Mesothelial cell of epicardium (in vitro differentiated cells): ENCODE measurements at places on chromosomes 3 and 15. TPM values are rescaled to one million over a fixed set of nuclear protein-coding genes. Genes with fewer than 3 reads are reported as not detected.

GRCh38 chr3:190076136-190076535 is 44.6 kb downstream of the P3H2 start:
- H3K27me3 ChIP-seq, result no peaks in the 10 kb centered on the region
- H3K27ac ChIP-seq, result peak overlapping the region; percentile 88
- no peaks in the 10 kb centered on the region for H3K36me3 ChIP-seq
- DNase-seq, result no peak
- no peak overlapping the region for H3K4me3 ChIP-seq
- H3K4me1 ChIP-seq, result peaks cover 39% of the 10 kb centered on the region

GRCh38 chr3:197050511-197050910 is 20.9 kb upstream of the MELTF start:
- H3K27me3 ChIP-seq, result no peaks in the 10 kb centered on the region
- H3K27ac ChIP-seq, result no peak overlapping the region
- H3K4me3 ChIP-seq, result no peak overlapping the region
- peaks cover 63% of the 10 kb centered on the region for H3K36me3 ChIP-seq
- H3K4me1 ChIP-seq, result no peaks in the 10 kb centered on the region

- peaks cover 3% of the 10 kb centered on the region for H3K4me1 ChIP-seq
- no peak for DNase-seq
- H3K27ac ChIP-seq, result no peak overlapping the region
These were observed 8.2 kb upstream of the ESYT3 start for GRCh38 chr3:138426211-138426610.

DNA sequence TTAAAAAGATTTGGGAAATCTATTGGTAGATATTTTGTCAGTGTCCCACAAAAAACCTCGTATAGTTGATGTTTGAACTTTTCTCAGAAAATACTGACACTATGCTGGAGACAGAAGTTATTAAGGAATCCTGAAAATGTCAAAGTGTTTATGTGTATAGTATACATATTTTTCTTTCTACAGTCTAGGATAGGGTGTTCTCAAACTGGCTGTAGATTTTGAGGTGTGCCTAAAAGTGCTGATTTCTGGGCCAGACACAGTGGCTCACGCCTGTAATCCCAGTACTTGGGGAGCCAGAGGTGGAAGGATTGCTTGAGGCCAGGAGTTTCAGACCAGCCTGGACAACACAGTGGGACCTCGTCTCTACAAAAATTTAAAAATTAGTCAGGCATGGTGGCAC is 322.0 kb downstream of the NLGN1 start:
- DNase-seq, result no peak
- no peak overlapping the region for H3K4me3 ChIP-seq
- H3K27me3 ChIP-seq, result no peaks in the 10 kb centered on the region
- no peaks in the 10 kb centered on the region for H3K4me1 ChIP-seq

- H3K4me1 ChIP-seq, result peaks cover 15% of the 10 kb centered on the region
- peaks cover 88% of the 10 kb centered on the region for H3K27me3 ChIP-seq
- no peak overlapping the region for H3K27ac ChIP-seq
- H3K36me3 ChIP-seq, result no peaks in the 10 kb centered on the region
- no peak overlapping the region for H3K4me3 ChIP-seq
These were observed 2.6 kb upstream of the MYRIP start for GRCh38 chr3:39806820-39807219.

DNA sequence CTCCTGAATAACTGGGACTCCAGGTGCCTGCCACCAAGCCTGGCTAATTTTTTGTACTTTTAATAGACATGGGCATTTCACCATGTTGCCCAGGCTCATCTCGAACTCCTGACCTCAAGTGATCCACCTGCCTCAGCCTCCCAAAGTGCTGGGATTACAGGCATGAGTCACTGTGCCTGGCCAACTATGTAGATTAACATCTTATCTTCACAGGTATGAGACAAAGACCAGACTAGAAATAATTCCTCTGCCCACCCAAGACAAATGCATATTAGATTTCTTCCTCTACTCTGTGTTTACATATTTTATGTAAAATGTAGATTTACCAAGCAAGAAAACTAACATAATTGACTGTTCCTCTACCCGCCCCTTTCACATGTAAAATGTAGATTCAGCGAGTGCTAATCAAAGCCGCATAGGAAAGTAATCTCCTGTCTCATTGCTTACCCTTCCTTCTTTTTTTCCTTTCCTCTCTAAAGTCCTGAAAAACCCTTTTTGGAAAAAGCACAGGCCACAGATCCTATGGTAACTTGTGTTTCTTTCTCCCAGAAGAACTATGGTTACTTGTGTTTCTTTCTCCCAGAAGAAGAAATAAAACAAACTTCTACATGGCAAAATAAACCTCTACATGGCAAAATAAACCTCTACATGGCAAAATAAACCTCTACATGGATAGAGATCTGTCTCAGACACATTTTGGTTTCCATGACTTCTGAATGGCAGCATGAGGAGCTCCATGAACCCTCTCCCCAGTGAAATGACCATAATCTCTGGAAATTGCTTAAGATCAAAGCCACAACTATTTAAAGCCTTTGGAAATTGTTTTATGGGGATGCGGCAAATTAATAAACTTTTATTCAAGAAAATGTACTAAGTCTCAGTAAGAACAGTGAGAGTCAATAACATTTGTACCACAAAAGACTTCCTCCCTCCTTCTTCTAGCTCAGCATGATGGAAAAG is 9.1 kb upstream of the ABHD2 start:
- H3K27me3 ChIP-seq, result no peaks in the 10 kb centered on the region
- peaks cover 2% of the 10 kb centered on the region for H3K4me1 ChIP-seq
- no peak overlapping the region for H3K27ac ChIP-seq
- H3K4me3 ChIP-seq, result no peak overlapping the region

GRCh38 chr3:112627919-112628466 is 12.9 kb downstream of the CCDC80 start:
- H3K27me3 ChIP-seq, result no peaks in the 10 kb centered on the region
- DNase-seq, result no peak
- H3K4me3 ChIP-seq, result no peak overlapping the region
- peak overlapping the region; percentile 27 for H3K27ac ChIP-seq
- H3K36me3 ChIP-seq, result peaks cover 4% of the 10 kb centered on the region
- peaks cover 45% of the 10 kb centered on the region for H3K4me1 ChIP-seq

DNA sequence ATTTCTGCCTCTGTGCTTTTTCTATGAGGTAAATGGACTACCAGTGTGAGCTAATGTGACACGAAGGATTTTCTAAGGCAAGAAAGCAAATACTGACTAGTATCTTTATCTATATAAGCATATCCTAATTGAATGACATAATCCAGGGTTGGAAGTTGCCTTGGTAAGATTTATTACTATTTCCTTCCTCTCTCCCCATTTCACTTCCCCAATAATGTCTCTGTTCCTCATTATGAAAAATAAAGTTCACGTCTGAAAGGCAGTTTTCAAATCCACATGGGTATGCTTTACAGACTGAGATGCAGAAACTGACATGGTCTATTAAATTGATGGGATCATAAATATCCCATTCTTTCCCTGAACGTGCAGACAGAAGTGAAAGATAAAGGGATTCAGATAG is 86.0 kb downstream of the DTWD1 start:
- peaks cover 3% of the 10 kb centered on the region for H3K27me3 ChIP-seq
- no peak overlapping the region for H3K4me3 ChIP-seq
- peaks cover 4% of the 10 kb centered on the region for H3K4me1 ChIP-seq
- no peak overlapping the region for H3K27ac ChIP-seq

DNA sequence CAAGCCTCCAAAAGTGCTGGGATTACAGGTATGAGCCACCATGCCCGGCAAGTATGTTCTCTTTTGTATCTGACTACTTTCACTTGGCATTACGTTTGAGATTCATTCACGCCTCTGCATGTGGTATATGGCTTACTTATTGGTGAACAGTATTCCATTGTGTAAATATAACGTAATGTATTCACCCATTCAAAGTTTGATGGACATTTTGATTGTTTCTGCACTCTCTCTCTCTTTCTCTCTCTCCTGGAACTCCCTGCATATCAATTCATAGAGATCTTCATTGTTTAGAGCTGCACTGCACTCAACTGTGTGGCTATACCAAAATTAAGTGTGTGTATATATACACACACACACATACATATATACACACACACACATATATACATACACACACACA is 30.4 kb downstream of the SPPL2A start:
- no peak overlapping the region for H3K27ac ChIP-seq
- no peak for DNase-seq
- no peak overlapping the region for H3K4me3 ChIP-seq
- H3K36me3 ChIP-seq, result peaks cover 31% of the 10 kb centered on the region
- no peaks in the 10 kb centered on the region for H3K4me1 ChIP-seq

Gene GOLGA8G
- total RNA-seq, result not detected in 3 replicates

Gene ETV5
- 27.1 to 29.7 TPM (median 27.3 TPM) in 3 replicates for total RNA-seq

Gene CNTN3
- 1.5 to 2.5 TPM (median 1.6 TPM) in 3 replicates for total RNA-seq

Gene OXTR
- total RNA-seq, result 12.7 to 13.5 TPM (median 12.9 TPM) in 3 replicates

Gene ACOX2
- 29.4 to 31.0 TPM (median 30.9 TPM) in 3 replicates for total RNA-seq

Gene LYZL4
- total RNA-seq, result not detected in 3 replicates
